ENCODE measurements at places on chromosomes 1 and 21.

- peak; percentile 58 for DNase-seq
Observed at GRCh38 chr1:203649999-203650836, 23.6 kb downstream of the ATP2B4 start.

GRCh38 chr1:61244114-61244513 lies 161.8 kb downstream of the NFIA start:
- no peak for DNase-seq

GRCh38 chr1:202623075-202623474 lies 87.2 kb downstream of the SYT2 start:
- no peak for DNase-seq

- no peak for DNase-seq
Observed at GRCh38 chr1:183628537-183628936, 7.0 kb downstream of the ARPC5 start.

- no peak for DNase-seq
Observed at GRCh38 chr1:182080955-182081582, 19.6 kb upstream of the ZNF648 start.

DNA sequence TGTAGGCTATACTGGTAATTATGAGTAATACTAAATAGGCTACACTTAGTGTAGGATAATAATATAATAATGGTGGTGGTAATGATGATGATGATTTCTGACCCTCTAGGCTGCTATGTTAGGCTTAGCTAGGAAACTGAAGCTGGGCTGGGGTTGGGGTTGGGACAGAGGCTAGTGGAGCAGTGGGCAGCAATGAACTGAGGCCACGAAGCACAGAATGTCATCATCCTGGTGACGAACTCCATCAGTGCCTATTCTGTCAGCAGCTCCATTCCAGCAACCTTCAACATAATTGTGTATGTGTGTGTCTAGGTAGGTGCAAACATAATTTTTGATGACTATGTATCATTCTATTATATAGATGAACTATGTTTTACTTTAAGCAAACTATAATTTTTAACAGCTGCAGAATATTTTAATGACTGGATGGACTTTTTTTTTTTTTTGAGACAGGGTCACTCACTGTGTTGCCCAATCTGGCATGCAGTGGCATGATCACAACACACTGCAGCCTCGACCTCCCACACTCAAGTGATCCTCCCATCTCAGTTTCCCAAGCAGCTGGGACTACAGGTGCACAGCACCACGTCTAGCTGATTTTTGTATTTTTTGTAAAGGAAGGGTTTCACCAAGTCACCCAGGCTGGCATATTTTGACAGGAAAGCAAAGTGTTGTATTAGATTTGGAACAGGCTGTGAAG lies 12.9 kb upstream of the CLIC4 start:
- DNase-seq: no peak

DNA sequence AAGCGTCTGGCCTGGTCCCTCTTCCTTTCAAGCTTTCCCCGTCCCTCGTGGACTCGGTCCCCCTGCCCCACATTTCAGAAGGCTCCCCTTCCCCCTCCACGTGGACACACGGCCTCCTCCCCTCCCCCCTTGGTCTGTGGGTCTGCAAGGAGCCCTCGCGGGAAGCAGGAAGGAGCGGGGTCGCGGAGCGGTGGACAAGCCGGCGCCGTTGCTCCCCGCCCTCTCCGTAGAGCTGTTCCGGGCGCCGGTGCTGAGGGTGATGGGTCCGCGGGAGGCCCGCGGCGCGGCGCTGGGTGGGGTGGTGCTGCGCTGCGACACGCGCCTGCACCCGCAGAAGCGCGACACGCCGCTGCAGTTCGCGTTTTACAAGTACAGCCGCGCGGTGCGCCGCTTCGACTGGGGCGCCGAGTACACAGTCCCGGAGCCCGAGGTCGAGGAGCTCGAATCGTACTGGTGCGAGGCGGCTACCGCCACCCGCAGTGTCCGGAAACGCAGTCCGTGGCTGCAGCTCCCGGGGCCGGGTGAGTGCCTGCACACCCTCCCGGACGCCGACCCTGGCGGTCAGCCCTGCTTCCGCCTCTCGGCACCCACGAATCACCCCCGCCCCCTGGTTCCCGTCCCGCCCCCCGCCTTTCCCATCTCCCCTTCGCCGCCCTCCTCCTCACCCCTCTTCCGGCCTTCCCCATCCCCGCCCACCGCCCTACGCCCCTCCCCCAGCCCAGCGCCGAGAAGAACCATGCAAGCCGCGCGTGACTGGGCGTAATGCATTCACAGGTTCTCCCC lies 5.3 kb downstream of the FCRLB start:
- DNase-seq: peak; percentile 44

Data from stimulated activated CD4-positive, alpha-beta T cell treated with anti-CD3 and anti-CD28 coated beads, Interleukin-12 subunit alpha, Interleukin-12 subunit beta, amount 100 ng/mL, for 24 hours (primary cell).